Panc1 (cell line): ENCODE measurements at places on chromosomes 3 and 15. TPM values are rescaled to one million over a fixed set of nuclear protein-coding genes. Genes with fewer than 3 reads are reported as not detected.

TTLL3 gene
- 15.7 TPM for total RNA-seq

ITGA11 gene
- total RNA-seq, result 0.28 TPM

SNTN gene
- not detected for total RNA-seq

COL8A1 gene
- total RNA-seq, result 0.13 TPM

PCYT1A gene
- 96.8 TPM for total RNA-seq

FNDC3B gene
- 173 TPM for total RNA-seq

GABRR3 gene
- total RNA-seq, result not detected

TAMM41 gene
- 10.8 TPM for total RNA-seq

HEG1 gene
- total RNA-seq, result 141 TPM

ANKDD1A gene
- total RNA-seq, result 6.8 TPM

SPINT1 gene
- total RNA-seq, result 32.7 TPM

GRK7 gene
- total RNA-seq, result 0.10 TPM

ANKUB1 gene
- total RNA-seq, result not detected

FEZF2 gene
- not detected for total RNA-seq

CLDN11 gene
- total RNA-seq, result 1.9 TPM

EXD1 gene
- total RNA-seq, result 0.15 TPM

SLC27A2 gene
- 0.18 TPM for total RNA-seq

LIPC gene
- total RNA-seq, result not detected

PLSCR2 gene
- 0.54 TPM for total RNA-seq

FBXW12 gene
- not detected for total RNA-seq

ANKRD63 gene
- 0.72 TPM for total RNA-seq

SKOR1 gene
- 0.21 TPM for total RNA-seq

EPHA6 gene
- 0.57 TPM for total RNA-seq

RASL12 gene
- 0.67 TPM for total RNA-seq

CPEB1 gene
- 19.5 TPM for total RNA-seq

LYZL4 gene
- not detected for total RNA-seq

C2CD4B gene
- total RNA-seq, result 0.26 TPM

RBM6 gene
- 43.6 TPM for total RNA-seq

B3GALNT1 gene
- 31.1 TPM for total RNA-seq

CASR gene
- not detected for total RNA-seq

CLDN18 gene
- 0.08 TPM for total RNA-seq

GOLGA8J gene
- 0.44 TPM for total RNA-seq

CCNB2 gene
- total RNA-seq, result 67.6 TPM

ZIC4 gene
- not detected for total RNA-seq

PATL2 gene
- total RNA-seq, result 0.49 TPM

TM6SF1 gene
- total RNA-seq, result 0.69 TPM

REC114 gene
- not detected for total RNA-seq

ZNF660 gene
- not detected for total RNA-seq

ST3GAL6 gene
- 0.15 TPM for total RNA-seq

HRH1 gene
- 4.6 TPM for total RNA-seq

GOLGA8G gene
- total RNA-seq, result not detected

MYO5C gene
- 28.2 TPM for total RNA-seq

TXNRD3 gene
- 17.2 TPM for total RNA-seq

CPN2 gene
- 0.08 TPM for total RNA-seq

SH3GL3 gene
- total RNA-seq, result not detected

HES1 gene
- total RNA-seq, result 28.5 TPM

ZNF774 gene
- total RNA-seq, result 5.2 TPM

ANKRD34C gene
- total RNA-seq, result not detected

CKMT1B gene
- 2.4 TPM for total RNA-seq

ARPP21 gene
- not detected for total RNA-seq

SPCS1 gene
- total RNA-seq, result 93.2 TPM
